Kidney epithelial cell (primary cell): ENCODE measurements at places on chromosomes 6 and 20.

- peak; percentile 18 for DNase-seq
Measured at GRCh38 chr20:58682656-58683531, 9.7 kb upstream of the NPEPL1 start.

GRCh38 chr6:139295901-139296300, 4.1 kb upstream of the TXLNB start:
- no peak for DNase-seq

DNA sequence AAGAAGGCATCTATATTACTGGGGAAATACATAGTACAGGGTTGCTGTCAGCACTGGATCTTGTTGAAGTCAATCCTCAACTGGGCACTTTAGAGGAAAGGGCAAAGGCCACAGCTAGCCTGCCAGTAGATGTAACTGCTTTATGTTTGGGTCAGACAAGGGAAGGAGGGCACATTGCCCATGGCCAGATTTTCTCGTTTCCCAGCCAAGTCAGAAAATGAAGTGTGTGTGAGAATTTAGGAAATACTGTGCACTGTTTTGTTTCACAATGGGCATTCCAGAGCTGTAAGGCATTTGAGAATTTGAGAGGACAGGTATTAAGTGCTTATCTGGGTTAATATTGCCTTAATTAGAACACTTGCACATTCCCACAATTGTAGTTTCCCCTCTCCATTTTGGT, 183.9 kb upstream of the MCHR2 start:
- DNase-seq, result no peak

GRCh38 chr6:15285682-15286294, 39.9 kb downstream of the JARID2 start:
- no peak for DNase-seq

GRCh38 chr6:166906376-166907044, 49.8 kb downstream of the RNASET2 start:
- no peak for DNase-seq

GRCh38 chr20:59730722-59731121, 126.4 kb downstream of the PHACTR3 start:
- no peak for DNase-seq

DNA sequence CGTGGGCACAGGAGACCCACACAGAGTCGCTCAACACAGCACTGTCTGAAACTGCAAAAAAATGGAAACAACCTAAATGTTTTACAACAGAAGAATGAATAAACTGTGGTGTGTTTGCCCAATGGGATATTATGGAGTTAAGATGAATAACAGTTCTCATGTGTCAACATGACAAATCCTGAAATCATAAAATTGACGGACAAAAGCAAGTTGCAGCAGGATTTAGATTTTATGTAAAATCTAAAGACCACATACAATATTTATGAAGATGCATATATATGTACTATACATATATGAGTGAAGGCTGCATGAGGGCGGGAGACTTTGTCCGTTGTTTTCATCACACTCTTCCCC, 79.7 kb downstream of the GRM4 start:
- no peak for DNase-seq

DNA sequence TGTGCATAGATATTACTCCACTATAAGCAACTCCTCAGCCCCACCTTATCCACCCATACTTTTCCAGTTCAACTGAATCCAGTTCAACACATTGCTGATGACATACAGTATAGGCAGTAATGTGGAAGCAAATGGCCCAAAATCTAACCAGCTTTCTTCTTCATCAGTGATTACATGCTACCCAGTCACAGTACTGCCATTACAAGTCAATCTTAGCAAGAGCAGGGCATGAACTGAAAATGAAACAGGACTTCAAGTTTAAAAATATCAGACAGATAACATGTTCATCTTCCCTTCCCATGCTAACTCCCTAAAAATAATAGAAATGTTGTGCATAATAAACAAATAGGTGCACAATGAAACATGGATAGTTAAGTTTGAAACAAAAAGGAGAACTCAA, 19.2 kb downstream of the RRAGD start:
- no peak for DNase-seq

DNA sequence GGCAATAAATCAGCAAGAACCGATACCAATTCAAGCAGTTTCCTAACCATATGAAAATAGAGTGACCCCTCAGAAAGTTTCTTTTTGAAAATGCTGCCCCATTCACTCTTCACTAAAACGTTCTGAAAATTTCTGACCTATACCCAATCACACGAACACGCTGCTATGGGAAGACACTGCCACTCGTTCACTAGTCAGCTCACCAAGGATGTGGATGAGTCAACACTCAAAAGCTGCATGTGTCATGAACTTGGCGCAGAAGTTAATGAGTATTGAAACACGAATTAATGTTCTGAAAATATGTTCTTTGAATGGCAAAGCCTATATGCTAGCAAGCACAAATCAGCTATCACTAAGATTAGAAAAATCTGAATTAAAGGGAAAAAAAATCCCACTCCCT, 84.2 kb downstream of the PREP start:
- peak; percentile 31 for DNase-seq

DNA sequence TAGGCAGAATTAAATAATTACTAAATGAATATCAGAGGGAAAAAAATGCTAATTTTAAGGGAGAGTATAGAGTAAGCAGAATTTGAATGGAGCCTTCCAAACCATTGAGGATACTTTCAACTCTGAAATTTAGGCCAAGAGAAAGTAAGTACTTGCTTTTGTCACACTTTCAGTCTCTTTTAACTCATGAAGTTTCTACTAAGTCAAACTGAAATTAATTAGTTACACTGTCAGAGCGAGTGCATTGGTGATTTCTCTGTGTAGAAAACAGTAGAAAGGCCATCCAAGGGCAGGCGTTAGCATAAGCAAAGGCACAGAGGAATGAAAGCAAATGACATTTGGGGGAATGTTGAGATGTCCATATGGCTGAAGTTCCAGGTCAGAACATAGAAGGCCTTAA, 92.9 kb downstream of the PLEKHG1 start:
- no peak for DNase-seq

DNA sequence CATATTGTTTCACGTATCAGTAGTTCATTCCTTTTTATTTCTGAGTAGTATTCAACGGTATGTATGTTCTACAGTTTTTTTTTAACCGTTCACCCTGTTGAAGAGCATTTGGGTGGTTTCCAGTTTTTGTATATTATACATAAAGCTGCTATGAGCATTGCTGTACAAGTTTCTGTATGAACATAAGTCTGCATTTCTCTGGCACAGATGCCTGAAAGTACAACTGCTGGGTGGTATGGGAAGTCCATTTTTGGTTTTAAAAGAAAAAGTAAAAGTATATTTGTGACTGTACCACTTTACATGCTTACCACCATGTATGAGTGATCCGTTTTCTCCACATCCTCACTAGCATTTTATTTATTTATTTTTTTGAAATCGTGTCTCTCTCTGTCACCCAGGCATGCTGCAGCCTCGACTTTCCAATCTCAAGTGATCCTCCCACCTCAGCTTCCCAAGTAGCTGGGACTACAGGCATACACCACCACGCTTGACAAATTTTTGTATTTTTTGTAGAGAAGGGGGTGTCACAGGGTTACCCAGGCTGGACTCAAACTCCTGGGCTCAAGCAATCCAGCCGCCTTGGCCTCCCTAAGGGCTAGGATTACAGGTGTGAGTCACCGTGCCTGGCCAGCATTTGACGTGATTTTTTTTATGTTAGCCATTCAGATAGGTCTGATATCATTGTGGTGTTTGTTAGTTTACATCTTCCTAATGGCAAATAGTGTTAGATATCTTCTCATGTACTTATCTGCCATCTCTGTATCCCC, 11.0 kb upstream of the SIM1 start:
- DNase-seq, result no peak

DNA sequence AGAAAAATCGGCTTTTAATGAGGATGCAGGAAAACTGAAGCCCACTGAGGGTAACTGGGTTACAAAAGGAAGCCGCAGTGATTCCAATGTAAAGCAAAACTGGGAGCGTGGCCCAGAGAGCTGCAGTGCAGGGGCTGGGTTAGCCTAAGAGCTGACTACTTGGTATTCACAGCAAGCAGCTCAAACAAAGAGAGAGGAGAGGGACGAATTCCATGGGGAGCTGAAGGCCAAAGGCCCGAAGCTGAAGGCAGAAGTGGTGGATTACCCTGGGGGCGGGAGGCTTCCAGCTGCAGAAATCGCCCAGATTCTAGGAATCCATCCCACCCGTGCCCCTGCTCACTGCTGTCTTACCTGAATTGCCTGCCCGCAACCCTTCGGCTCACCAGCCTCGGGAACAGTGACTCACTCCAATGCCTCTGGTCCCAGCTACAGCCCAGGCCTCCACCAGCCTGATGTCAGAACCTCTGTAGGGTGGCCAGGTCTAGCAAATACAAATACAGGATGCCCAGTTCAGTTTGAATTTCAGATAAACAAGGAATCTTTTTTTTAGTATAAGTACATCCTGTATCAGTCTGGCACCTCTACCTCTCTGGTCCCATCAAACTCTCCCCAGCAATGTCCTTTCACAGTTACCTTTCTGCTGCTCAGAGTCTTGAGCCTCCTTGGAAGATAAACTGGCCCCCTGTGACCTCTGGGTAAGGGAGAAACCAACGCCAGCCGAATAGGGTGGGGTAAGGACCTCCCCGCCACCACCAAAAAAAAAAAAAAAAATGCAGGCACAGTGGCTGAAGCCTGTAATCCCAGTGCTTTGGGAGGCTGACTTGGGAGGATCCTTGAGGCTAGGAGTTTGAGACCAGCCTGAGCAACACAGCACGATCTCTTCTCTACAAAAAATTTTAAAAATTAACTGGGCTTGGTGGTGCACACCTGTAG, 14.6 kb upstream of the ZMYND8 start:
- no peak for DNase-seq

- no peak for DNase-seq
Measured at GRCh38 chr6:127878115-127878514, 22.7 kb downstream of the THEMIS start.

- no peak for DNase-seq
Measured at GRCh38 chr20:49308875-49309274, 31.0 kb upstream of the ZNFX1 start.

DNA sequence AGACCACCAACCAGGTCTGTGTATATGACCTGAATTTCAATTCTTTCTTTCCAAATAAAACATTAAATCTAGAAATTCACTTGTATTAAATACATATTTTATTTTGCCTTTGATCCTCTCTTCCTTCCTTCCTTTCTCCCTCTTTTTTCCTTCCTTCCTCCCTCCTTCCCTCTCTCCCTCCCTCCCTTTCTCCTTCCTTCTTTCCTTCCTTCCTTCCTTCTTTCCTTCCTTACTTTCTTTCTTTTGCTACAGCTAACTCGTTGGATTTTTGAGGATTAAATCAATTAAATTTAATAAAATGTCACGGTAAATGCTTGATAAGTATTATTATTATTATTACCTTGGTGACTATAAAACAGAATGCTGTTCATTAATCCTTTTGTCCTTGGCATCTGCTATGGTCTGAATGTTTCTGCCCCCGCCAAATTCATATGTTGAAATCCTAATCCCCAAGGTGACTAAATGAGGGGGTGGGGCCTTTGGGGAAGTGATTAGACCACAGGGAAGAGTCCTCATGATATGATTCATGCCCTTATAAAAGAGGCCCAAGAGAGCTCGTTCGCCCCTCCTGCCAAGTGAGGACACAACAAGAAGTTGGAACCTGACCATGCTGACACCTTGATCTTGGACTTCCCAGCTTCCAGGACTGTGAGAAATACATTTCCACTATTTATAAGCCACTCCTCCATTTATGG, 67.6 kb upstream of the BTBD3 start:
- DNase-seq, result no peak

GRCh38 chr6:10725044-10725443, 2.2 kb downstream of the TMEM14C start:
- no peak for DNase-seq

GRCh38 chr6:13436399-13437217, 50.8 kb downstream of the GFOD1 start:
- no peak for DNase-seq

GRCh38 chr6:163679753-163680152, 265.2 kb downstream of the QKI start:
- no peak for DNase-seq
